Hypothalamus (tissue), 51 donors: ENCODE measurements at places on chromosomes 6 and 20.
A peak's percentile ranks its signal among the peaks of the same experiment; 100 is the strongest.

- no peak for DNase-seq
Observed at GRCh38 chr6:1135726-1136414, 176.0 kb upstream of the FOXQ1 start.

DNA sequence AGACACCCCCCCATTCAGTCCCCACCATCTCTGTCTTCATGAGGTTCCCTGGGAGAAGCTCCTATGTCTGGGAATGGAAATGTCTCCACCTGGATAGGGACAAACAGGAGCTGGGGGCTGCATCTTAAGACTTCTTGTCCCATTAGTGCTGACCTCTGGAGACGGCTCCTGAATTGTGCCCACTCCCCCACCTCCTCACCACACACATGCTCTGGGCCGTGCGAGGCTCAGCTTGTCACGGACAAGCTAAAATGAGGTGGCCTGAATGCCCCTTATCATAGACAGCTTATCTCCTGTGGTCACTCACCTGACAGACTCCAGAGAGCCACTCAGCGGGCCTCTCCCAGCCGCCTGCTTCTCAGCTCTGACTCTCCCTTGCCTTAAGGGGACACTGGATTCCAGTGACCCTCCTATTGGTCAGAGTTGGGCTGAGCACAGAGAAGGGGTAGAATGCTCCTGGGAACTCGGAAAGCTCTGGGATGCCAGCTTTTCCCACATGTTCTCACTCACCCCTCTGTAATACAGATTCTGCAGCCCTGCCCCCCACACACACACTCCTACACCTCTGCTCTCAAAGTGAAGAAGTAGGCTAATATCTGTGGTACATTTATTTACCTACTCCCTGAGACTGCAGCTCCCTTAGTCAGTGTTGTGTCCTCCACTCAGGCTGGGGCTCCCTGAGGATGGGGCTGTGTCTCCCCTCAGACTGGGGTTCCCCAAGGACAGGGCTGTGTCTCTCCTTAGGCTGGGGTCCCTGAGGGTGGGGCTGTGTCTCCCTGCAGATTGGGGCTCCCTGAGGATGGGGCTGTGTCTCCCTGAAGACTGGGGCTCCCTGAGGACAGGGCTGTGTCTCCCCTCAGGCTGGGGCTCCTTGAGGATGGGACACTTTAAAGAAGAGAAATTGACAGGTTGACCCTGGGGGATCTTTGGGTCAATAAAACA is 167.5 kb downstream of the VEGFA start:
- no peak for DNase-seq

DNA sequence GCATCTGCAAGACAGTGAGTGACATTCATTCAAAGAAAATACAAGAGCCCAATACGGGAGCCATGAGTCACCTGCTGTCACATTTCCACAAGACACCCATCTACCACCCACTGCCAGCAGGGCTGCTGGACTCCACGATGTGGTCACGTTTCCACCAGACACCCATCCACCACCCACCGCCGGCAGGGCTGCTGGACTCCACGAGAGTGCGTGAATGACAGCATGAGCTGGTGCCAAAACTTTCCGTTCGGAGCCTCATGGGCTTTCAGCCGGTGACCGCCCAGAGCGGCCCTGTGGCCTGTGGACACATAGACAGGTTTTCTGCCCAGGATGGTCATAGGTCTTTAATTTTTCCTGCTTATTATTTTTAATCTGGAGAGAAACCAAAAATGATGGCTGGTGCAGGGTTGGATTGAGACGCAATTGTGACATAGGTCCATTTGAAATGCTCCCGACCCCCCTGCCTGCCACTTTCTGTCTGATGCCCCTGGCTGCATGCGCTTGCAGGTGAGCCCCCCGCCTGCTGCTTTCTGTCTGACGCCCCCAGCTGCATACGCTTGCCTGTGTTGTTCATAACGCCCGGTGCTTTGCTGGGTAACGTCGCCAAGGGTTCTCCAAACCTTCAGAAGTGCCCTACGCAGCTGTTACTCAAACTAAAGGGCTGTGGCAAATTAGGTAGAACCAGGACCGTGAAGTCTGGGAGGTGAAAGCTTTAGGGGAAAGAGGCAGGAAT is 59.1 kb upstream of the SMOC2 start:
- no peak for DNase-seq

DNA sequence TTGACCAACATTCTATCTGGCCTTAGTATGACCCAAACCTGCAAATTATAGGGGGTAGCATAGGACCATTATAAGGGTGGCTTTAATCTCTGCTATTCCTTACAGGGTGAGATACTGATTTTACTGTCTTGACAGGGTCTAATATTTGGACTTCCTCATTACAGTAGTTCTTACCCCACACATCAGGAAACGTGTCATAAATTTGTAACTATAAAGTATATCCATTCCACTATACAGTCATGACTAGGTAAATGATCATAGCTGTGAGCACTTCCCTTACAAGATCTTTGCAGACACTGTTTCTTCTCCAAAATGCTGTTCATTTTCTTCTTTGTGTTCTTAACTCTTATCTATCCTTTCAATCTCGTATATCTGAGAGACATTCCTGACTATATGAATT is 518.7 kb upstream of the RNF217 start:
- DNase-seq = no peak

GRCh38 chr6:3330199-3330598 is 71.5 kb downstream of the PSMG4 start:
- DNase-seq = no peak

DNA sequence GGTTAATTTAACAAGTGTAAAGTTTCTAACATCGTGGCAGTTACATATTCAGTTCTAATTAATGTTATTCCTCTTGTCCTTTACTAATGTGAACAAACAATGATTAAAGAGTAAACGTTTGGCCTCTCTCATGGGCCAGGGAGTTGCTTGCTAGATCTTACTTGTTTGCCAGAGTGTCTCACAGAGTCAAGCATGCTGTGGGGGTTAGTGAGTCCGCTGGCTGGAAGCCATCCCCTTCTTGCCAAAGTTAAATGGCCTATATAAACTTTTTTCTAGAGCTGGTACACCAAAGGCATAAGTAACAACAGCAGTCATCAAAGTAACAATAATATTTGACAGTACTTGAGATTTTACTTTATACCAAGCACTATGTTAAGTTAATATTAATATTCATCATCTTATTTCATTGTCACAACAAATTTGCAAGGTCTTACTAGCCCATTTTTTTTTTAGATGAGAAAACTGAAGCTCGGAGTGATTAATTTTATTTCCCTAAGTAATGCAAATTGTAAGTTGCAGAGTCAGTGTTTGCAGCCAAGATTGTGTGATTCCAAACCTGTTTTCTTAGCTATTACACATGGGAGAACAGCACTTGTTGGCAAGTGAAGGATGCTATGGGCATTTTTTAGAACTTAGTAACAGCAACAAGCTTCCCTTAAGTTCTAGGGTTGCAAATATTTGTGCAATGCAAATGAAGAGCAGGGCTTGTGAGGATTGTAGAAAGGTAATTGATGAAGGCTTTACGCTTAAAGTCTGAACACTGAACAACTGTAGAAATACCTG is 224.5 kb downstream of the RFPL4B start:
- peak; percentile 36 for DNase-seq

DNA sequence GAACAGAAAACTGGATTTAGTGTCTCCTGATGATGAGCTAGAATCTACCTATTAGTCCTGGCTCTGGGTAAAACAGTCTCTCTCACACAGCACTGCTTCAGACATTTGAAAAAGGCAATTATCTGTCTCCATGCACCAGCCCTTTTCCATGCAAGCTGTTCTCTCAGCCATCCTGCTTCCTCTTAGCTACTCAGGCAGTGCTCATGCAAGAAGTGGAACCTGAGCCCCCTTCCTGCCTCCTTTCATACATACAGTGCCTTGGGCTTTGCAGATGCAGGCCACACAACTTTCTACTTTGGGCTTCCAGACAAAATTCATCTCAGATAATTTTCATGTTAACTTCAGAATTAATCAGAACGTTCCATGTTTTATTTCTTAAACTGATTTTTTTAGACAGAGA is 151.3 kb downstream of the RALGAPA2 start:
- no peak for DNase-seq

DNA sequence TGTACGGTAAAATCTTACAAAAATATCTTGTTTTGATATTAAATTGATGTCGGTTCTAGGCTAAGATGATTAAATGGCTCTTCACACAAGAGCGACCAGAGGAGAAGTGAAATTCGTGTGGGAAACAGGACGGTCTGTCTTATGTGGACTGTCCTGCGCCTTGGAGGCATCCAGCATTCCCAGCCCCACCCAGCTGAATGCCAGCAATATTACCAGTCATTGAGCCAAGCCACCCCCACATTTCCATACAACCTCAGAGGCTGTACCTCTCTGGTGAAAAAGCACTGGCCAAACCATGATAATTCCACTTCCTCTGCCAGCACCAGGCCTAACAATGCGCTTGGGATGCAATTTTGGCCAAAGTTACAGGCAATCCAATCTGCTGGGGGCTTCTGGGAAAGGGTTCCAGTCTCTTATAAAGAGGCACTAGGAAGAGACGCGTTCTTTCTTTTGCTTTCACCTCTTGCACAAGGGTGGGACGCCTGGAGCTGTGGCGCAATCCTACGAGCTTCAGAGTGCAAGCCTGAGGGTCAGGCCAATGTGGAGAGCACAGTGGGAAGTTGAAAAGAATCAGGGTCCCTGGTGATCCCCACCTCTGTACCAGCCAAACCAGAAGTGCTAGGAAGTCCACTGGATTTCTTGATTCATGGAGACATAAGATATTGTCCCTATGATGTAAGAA is 213.1 kb downstream of the PREX1 start:
- DNase-seq = no peak

DNA sequence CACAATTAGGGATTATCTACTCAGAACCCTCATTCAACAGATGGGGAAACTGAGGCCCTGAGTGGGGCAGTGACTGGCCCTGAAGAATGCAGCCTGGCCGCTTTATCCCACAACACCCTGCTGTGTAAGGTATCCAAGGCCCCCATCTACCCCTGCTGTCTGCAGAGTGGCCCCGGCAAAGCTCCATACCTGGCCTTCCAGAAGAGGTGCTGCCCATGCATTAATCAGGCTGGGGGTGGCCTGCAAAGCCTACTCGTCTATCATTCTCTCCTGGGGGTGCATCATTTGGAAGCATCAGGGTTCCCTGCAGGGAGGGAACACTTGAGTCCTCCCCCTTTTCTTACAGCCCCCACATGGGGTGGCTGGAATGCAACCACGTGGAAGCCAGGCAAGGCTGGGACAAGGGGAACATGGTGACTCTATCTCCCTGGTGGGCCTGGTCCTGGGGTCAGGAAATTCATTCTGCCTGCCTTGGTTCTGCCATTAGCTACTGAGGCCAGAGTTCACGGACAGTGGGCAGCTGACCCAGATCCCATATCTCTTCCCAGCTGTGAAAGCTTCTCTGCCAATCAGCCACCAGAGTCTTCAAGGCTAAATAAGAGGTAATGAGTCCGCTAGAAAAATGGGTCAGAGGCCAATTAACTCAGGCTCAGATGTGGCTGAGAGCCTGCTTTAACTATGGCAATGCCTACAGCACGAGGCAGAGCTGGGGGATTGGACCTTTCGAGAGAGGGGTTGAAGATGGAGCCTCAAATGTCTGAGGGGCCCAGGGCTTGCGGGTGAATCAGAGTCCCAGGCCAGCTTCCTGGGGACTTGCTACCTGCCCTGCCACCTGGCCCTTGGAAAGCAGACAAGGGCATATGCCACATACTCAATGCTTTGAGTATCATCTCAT is 72.3 kb upstream of the TOX2 start:
- no peak for DNase-seq
